ENCODE measurements at places on chromosomes 4 and X.

- no peak for DNase-seq
These were observed 263.1 kb downstream of the PTTG2 start for GRCh38 chr4:38223306-38223705.

- DNase-seq: no peak
These were observed 12.0 kb downstream of the KDM6A start for GRCh38 chrX:44884944-44885343.

DNA sequence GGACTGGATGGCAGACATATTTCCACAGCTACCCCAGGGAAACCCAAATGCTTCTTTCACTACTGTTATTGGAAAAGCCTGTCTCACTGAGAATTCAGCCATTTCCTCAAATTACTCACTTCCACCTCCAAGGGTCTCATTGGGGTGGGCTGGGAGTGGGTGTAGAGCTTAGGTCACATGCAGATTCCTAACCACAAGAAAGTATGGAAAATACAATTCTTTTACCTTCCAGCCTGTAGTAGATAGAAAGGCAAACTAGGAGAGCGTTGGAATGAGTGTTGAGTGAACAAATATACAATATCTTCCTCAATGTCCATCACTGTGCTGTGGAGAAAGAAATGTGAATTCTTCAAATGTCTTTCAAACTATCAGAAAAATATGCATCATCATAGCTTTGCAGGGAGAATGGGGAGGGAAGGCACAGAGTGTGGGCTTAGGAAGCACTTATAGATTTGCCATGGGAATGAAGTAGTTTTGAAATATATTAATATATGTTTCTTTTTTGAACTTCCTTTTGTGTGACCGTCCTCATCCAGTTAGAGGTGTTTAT is 245.3 kb upstream of the JADE1 start:
- no peak for DNase-seq

DNA sequence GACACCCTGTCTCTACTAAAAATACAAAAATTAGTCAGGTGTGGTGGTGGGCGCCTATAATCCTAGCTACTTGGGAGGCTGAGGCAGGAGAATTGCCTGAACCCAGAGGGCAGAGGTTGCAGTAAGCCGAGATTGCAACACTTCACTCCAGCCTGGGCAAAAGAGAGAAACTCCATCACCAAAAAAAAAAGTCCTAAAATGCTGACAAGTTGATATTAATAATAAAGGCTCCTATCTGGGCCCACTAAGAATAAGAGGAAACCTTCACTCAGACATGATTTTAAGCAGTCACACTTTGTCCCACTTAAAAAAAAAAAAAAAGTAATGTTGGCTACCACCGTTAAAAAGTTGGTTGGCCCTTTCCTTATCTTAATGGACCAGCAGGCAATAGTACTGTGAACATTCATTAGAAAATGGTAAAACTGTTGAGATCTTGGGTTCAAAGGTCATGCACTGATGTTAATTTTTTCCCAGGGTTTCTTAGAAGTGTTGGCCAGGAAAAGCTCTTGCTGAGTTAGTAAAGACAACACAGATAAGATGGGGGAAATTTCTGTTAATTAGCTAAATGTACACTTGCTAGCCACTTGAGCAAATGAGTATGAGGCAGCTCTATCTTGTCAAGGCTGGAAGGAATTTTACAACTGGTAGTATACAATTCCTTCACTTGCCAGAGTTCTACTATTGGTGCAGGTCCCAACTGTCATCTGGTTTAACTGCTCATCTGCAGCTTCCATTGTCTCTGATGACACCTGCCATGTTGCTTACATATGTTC is 43.6 kb upstream of the BMP2K start:
- DNase-seq: no peak

DNA sequence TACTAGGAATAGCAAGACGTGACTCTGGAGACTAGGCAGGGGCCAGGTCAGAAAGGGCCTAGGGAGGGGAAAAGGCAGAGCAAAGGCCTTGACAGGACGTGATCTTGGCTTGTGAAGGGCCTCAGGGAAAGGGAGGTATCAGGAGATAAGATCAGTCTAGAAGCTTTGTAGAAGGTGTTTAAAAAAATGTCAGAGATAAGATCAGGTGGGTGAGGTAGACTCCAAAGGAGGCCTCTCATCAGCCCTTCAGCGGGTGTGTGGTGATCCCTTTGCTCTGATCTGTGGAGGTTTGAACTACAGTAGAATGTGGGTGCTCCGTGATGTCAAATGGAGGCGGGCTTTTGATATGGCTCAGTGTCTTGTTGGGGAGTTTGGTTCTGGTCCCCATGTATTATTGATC is 78.8 kb upstream of the PRPS1 start:
- DNase-seq: no peak

- DNase-seq: no peak
These were observed 143.5 kb downstream of the TSPAN5 start for GRCh38 chr4:98514741-98515469.

DNA sequence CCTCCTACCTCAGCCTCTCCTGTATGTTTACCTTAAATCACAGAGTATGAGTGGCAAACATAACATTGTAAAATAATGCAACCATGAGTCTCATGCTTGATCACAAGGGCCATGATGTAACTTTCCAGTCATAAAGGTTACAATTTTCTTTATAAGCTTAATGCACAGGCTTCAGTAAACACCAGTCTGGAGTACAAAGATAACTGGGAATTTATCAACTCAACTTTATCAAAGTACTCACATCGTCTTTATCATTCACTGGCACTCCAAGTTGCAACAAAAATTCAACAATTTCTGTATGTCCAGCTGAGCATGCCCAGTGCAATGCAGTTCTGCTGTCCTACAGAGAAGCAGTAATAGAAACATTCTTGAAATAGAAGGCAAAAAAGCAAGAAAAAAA is 2.8 kb downstream of the PSMD10 start:
- DNase-seq: no peak

- DNase-seq: no peak
These were observed 214.8 kb downstream of the SPCS3 start for GRCh38 chr4:176534566-176534965.

DNA sequence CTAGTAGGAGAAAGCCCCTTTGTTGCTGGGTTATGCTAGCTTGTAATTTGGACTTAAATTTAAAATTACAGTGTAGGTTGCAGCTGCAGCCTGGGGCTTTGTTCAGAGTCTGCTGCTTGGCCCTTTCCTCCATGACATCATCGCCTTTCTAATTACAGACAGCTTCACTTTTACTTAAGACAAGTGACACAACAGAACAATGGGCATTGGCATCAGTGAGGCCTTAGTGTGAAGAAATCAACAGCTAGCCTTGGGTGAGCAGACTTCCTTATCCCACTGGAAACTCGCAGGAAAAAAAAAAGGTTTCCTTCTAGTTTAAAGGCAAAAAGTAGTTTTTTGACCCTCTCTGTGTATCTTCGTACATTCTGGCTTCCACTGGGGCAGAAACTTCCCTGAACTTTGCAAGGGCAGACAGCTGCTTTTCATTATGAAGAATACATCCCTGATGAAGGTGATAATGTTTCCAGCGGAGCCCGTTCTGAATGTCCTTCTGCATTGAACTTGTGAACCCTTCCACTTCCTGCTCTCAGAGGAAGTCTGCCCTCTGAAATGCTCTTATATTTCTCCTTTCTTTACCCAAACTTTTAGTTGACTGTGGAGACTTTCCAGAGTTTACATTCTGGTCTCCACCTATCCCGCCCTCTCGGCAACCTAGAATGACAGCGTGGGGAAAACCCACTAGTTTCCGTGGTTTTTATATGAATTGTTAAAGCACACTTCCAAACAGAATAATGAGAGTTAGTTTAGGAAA is 123.2 kb upstream of the FAM9C start:
- DNase-seq: peak; percentile 20

DNA sequence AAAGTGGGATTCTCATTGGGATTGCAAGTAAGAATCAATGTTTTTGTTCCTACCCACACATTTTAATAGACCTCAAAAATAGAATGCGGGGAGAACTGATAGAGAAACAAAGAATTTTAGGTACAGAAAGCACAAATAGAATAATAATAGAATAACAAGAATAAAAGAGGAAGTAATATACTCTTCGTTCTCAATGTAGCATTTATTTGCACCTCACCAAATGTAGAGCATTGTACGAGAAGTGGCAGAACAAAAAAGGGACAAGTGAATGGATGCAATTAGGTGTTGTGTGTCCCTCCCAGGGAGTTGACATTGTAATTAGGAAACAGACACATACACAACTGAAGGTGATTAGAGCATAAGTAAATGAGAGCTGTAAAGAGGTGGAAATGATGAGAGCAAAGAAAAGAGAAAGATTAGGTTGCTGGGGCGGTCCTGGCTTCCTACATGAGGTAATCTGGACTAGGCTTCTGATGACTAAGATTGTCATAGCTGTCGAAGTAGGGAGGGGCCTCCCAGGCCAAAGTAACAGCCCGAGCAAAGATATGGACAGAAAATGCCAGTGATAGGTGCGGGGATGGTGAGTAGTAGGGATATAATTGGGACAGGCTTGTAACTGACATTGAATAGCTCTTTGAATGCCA is 10.4 kb downstream of the RAB9A start:
- DNase-seq: no peak

- DNase-seq: no peak
These were observed 149.8 kb upstream of the BOD1L1 start for GRCh38 chr4:13777341-13777740.

- DNase-seq: peak; percentile 16
These were observed 38.4 kb downstream of the CPLX1 start for GRCh38 chr4:787561-787981.

- peak; percentile 85 for DNase-seq
These were observed 37.2 kb downstream of the ATP2B3 start for GRCh38 chrX:153554519-153555167.

DNA sequence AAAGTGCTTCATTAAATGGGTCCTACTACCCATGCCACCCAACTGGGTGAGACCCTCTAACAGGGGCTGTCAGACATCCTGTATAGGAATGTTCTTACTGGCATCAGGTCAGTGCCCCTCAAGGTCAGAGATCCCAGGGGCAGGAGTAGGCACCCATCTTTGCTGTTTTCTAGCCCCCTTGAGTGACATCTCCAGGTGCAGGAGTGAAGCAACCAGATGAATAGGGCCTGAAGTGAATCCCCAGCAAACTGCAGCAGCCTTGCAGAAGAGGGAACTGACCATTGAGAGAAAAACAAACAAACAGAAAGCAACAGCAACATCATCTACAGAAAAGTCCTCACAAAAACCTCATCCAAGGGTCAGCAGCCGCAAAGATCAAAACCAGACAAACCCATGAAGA is 55.8 kb upstream of the GNRHR start:
- DNase-seq: no peak

- DNase-seq: no peak
These were observed 106.9 kb upstream of the FTHL17 start for GRCh38 chrX:31178769-31179125.

DNA sequence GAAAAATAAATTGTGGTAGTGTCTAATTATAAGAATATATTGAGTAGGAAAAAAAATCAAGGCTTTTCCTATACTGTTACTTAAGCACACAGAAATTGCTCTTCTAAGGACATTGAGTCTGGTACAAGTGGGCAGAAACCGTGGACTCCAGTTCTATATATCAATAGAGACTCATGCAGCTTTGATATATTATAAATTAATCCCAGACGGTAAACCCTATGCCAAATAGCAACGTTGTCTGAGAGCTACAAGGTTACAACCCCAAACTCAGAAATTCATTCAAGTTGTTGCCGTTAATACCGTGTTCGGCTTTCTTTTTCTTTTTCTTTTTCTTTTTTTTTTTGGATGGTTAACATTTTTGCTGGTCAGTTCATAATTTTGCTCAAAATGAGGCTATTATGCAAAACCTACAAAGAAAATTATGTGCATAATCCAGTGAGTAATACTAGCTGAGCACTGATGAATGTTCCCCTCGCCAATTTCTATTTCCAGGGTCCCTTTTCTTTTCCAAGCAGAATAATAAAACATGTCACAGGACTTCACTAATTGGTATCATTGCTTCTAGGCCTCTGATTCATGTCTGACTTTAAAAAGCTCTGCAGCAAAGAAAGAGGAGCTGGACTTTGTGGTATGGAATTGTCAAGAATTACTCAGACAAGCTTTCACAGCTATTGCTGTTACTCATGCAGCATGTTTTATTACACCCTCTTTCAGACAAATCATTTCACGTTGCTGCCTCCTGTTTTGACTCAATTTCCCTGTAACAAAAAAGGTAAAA is 737.7 kb downstream of the NLGN4X start:
- no peak for DNase-seq

DNA sequence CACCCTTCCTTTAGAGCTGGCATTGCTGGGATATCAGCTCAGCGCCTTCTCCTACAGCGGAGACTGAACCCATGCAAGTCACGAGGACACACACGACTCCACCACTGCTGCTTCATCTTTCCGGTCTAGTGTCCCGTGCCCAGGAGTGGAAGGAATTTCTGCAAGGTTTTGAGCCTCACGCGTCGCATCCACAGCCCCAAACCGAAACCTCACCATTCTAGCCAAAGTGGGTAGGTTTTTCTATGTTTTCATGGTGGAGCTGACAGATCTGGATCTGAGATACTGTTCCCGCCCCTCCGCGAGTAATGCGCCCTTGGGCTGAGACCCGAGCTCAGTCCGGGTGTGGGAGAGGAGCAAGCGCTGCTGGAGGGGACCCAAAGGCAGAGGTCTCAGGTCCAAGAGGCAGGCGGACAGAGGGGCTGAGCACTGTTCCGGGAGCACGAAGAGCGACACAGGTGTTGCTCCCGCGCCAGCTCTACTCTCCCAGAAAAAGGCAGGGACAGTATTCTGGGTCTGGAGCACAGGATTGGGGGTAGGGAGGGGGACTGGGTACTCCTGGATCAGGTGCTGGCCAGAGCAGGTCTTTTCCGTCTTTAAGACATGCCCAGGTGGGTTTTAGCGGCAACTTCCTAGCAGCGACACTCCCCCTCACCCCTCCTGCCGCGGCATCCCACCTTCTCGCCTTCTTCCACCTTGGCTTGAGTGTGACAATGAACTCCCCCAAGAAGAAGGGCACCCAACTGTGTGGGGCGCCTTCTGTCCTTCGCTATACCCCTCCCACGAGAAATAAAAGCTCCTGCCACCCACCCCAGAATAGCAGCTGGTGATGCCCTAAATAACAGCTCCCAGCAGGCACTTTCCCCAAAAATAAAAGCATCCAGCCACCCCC is 1.8 kb downstream of the EPHA5 start:
- peak; percentile 8 for DNase-seq

DNA sequence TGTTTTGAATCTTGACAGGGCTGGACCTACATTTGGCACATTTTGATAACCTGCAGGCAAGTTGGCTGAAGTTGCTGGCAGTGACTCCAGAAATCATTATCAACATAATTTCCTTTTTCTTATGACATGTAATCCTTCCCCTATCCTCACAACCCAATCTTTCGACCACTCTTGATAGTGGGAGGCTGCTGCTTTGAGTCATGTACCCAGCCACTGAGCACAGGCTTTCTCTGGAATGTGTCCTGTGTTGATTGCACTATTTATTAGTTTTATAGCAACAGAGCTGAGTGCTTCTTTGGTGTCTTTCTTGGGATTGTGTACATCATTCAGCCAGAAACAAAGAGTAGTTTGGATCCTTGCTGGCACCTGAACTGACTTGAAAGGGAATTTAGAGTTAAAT is 183.1 kb upstream of the LEF1 start:
- no peak for DNase-seq

DNA sequence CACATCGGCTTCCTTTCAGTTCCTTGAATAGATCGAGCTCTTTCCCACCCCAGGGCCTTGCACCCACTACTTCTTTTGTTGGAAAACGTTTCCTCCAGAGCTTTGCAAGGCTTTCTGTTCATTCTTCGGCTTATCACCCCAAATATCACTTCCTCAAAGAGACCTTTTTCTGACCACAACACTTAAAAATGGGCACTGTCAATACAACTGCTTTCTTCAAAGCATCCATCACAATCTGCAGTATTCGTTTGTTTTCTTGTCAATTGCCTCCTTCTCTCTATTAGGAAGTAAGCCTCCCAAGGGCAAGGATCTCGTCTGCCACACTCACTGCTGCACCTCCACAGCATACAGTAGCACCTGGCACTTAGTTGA is 17.7 kb upstream of the CENPU start:
- no peak for DNase-seq

GRCh38 chr4:14934704-14935390 is 67.4 kb upstream of the CPEB2 start:
- DNase-seq: no peak

Measured in SK-N-SH (cell line).